Activated CD4-positive, alpha-beta T cell treated with anti-CD3 and anti-CD28 coated beads, Interleukin-2, amount 50 U/mL, for 4 hours (primary cell): ENCODE measurements at places on chromosomes 3 and 15.
A peak's percentile ranks its signal among the peaks of the same experiment; 100 is the strongest.

- no peak for DNase-seq
Measured at GRCh38 chr3:162441716-162442115, 945.1 kb downstream of the OTOL1 start.

DNA sequence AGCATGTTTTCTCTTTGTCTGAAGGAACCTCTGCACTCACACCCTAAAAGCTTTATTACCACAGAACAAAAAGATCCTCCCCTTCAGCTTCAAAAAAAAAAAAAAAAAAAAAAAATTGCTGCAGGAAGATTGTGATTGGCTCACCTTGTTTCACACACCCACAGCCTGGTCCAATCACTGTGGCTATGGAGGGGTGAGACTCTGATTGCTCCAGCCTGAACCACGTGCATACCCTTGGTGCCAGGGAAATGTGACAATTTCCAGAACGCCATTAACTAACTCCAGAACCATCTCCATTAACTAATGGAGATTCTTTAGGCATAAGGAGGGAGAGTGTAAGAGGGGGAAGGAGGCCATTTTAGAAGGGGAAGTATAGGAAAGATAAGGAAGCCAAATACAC is 106.5 kb upstream of the CRBN start:
- DNase-seq: no peak

DNA sequence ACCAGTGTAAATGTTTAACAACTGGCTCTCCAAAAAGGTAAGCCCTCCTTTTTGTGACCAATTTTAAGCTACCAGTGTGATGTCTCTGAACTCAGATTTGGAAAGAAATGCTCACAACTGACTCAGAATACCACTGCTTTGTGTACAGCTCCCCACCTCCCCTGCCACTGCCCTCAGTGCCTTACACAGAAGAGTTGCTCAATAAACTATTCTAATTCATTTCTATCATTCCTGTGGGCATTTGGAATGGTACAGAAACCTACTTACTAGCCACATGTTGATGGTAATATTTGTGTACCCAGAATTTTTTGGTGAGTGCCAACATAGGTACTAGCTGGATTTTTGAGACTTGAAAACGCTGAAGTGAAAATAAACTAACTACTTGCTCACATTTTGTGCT is 16.0 kb downstream of the LRRN1 start:
- no peak for DNase-seq

DNA sequence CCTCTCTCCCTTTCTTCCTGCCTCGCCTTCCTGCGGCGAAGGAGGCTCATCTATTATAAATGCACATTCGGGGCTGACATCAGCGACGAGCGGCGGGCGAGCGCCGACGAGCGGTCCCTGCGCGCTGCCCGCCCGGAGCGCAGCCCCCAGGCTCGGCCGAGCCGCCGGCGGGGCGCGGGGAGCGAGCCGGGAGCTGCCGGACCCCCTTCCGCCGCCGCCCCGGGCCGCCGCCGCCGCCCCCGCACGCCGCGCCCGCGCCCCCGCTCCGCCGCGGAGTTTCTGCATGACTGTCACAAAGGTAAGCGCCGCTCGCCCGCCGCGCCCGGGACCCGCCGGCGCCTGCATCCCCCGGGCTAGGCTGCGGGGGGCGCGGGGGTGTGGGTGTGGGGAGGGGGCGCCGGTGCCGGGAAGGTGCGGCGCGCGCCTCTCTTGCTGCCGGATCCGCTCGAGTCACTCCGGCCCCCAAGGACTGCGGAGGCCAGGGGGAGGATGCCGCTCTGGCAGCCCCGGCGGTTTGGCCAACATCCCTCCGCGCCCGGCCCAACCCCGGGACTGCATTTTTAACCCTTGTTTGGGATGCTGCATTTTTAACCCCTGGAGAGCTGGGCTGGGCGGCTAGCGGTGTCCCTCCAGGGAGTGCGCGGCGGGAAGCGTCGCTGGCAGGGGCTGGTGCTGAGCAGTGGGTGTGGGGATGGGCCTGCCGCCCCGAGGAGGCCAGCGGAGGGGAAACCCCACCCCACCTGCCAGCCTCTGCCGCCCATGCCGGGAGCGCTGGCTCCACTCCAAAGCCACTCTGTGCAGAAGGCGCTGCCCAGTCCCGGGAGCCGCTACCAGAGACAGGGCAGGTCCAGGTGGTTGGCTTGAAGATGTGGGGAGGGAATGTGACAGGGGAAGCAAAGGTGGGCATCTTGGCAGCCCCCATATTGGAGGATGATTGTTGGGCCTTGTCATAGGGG is at the start of gene CORO2B:
TSS of gene CORO2B (plus strand) at position 14 of the 956 bp plus-strand sequence. CDS start at position 284, 270 bp downstream.
- no peak for DNase-seq

DNA sequence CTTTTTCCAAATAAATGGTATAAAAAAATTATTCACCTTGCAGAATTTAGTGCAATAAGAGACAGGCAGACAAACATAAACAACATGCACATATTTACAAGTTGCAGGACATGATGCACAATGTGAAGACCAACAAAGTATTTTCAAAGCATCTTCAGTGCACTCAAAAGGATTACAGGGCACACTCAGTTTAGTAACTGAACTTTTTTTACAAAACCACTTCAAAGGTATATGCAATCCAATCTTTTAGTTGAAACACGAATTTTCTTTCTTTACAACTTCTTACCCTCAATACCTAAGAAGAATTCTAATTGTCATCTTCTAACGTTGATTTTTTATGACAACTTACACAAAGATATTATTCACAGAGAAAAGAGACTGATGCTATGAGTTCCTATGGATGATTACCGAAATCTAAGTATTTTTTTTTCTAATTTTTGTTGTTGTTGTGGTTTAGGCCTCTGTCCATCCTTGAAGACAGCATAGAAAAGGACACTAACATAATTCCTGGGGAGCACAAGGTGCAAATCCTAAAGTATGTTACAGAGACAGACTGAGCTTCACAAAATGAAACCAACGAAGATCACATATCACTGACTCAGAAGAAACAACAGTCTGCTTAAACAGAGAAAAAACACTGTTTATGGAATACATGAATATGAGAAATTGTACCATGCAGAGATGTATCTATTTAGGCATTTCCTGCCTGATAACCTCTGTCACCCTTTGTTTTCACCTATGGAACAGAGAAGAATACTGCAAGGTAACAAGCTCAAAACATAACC is 50.3 kb downstream of the ZMAT3 start:
- no peak for DNase-seq

DNA sequence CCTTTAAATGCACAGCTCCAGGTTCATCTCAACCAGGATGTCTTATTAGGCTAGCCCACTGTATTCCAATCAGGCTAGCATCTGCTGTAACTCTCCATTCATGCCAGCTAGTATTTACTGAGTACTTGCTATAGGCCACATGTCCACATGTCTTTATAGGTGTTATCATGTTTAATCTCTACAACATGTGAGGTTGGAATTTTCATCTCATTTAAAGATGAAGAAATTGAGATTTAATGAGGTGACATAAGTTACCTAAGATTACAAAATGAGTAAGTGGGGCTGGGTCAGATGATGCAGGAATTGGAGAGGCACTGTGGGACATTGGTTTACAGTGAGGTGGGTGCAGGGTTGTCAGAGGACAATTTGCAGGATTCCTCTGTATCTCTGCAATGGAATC is 2.9 kb downstream of the IFT122 start:
- DNase-seq: no peak

DNA sequence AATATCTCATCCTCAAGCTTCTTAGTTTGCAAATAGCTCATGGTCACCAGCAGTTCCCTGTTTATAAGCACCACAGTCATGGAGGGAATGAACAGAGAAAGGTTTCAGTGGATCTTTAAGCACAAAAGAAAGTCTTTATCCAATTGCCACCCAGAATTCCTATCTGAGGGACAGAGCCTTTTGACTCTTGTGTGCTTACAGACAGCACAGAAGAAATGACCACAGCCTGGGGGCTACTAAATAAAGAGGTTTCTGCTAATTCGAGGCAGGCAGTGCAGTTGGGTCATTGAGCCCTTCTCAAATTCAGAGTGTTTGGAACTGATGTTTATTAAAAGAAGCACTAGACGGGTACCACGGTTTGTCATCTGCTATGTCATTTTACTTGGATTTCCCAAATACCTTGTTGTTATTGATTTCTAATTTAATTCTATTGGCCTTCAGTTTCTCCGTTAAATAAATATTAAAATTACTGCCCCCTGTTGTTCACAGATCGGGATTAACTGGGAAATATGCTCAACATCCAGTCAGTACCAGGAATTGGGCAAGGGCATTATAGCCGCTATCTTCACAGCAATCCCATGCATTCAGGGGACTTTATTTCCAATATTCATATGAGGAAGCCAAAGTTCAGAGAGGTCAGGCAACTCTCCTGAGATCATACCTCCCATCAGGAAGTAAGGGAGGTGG is 3.6 kb downstream of the PRICKLE2 start:
- DNase-seq: no peak

DNA sequence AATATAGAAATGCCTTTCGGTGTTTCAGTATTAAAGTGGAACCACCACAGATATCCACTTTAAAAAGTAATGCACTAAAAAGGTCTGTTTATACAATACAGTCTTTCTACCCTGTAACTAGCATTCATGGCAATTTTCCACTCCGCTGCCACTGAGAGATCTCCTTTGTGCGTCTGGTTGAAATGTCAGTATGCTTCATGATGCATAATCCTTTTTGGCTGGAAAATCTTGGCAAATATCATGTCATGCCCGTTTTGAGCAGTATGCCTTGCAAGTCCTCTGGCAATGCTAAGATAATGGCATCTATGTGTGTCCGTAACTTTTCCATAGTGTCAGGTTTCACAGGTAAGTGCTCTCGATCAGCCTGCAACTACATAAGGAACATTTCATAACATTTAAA is 30.8 kb upstream of the ARF4 start:
- no peak for DNase-seq

GRCh38 chr3:47164007-47164881 is at the start of gene SETD2:
Gene SETD2 (minus strand): TSS chr3:47164113. CDS start chr3:47163924, 189 bp downstream.
- DNase-seq: peak; percentile 80

DNA sequence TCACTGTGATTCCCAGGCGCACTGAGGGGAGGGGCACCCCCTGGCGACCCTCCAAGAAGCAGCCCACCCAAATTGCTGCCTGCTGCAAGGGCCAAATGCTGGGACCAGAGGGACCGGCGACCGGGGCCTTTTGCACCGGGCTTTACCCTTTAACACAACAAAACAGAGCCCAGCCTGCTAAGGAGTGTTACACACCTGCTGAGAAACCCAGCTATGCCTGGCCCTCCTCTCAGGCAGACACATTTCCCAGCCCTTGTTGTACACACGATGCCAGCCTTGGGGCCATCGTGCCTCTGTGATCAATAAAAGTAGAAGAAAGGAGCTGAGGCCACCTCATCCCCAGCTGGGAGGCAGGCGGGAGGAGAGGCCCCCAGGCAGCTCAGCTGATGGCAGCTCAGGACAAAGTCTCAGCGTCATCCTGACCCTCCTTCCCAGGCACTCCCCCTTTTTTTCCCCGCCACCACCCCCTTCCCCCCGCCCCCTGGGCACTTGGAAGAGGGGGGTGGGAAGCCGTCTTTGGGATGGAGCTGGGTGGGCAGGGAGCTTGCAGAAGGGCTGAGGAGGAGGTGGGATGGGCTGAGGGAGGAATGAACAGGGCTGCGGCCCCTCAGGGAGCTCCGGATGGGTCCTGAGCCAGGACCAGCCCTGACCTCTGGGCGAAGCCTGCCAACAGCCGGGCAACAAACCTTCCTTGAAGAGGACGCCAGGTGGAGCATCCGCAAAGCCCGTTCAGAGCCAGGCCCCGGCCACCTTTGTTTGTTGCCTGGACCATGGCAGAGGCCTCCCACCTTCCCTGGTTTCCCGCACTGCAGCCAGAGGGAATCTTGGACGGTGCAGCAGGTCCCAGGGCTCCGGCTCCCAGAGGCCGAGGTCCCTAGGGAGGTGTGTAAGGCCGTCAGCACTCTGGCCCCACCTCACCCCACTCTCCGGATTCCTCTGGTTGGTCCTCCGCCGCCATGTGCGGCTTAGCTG is 45.9 kb upstream of the SEC61A1 start:
- no peak for DNase-seq

DNA sequence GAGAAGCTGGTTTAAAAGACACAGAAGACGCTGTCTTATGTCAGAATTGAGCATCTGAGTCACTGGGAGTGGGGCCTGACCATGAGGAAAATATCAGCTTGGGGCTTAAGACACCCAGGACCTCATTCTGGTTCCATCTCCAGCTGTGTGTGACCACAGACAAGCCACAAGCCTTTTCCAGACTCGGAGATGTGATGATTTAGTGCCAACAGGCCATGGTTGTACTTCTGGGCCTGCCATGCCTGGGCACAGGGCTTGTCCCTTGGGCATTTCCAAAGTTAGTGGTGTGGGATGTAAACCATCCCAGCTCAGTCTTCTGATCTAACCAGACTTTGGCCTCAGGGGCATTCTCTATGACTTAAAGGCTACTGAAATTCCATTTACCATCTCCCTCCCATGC is 269.8 kb downstream of the RYR3 start:
- DNase-seq: no peak

DNA sequence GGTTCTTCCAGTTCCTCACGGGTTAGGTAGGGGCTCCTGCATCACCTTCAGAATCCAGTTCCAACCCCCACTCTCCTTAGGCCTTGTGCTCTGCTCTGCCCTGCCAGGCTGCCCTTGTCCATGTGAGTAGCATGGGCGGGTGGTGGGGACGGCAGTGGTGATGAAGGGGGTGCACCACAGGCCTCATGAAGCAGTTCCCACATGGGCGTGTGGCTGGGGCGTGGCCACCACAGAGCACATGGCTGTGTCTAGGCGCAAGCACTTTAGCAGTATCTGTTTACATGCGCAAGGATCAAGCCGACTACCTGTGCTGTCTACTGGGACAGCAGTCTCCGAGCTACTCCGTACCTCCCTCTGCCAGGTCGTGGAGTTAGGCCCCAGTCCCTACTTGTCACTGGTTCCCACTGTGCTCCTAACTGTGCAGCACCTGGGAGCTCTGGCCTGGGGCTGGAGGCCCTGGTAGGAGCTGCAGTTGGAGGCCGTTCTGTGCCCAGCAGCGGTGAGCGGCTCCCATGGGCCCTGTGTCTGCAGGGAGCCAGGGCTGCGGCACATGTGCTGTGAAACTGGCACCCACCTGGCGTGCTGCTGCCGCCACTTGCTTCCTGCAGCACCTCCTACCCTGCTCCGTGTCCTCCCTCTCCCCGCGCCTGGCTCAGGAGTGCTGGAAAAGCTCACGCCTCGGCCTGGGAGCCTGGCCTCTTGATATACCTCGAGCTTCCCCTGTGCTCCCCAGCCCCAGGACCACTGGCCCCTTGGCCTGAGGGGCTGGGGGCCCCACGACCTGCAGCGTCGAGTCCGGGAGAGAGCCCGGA is 53.5 kb downstream of the PLXNA1 start:
- no peak for DNase-seq

DNA sequence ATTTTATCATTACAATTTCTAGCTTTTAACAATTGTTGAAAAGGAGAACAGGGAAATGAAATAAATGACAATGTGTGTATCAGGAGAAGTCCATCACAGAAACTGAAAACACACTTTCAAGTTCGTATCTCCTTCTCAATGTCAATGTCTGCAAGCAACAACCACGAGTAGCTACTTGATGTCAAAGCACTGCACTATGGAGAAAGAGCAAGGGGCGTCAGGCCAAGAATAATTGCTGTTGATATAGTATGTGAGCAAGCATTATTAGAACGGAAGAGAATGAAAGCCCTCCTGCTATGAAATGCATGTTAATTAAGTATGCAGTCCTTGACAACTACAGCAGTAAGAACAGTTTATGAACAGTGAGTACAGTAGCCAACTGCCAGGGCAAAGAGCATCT is 1250.1 kb downstream of the ZPLD1 start:
- DNase-seq: no peak
